ENCODE measurements at places on chromosomes 1 and 21. TPM values are rescaled to one million over a fixed set of nuclear protein-coding genes. Genes with fewer than 3 reads are reported as not detected.
A peak's percentile ranks its signal among the peaks of the same experiment; 100 is the strongest.

DNA sequence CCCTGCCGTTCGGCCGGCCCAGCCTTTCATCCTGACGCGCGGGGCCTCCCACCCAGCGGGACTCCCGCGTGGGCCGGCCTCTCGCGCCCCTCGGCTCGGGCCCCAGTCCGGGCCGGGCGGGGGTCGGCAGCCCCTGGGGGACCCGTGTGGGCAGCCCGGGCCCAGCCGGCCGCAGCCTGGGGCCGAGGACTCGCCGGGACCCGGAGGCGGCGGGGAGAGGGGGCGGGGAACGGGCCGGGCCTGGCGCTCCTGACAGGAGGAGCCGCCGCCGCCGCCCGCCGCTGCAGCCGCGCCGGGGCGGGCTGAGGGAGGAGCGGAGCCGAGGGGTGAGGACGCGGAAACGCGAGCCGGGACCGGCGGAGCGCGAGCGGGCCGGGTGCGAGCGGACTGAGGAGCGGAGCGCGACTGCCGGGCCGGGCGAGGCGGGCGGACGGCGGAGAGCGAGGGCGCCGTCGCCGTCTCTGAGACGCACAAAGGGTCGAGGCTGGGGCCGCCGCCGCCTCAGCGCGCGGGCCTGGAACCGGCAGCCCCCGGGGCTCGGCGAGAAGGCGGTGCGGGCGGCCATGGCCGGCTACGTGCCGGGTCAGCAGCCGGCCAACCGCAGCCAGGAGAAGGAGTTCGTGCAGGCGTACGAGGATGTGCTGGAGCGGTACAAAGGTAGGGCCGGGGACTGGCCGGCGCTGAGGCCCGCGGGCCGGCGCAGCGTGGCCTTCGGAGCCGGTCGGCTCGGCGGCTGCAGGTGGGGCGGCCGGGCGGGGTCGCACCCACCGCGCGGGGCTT is 79.1 kb downstream of the NDUFS5 start:
- H3K36me3 ChIP-seq, result no peaks in the 10 kb centered on the region
- H3K4me3 ChIP-seq, result no peak overlapping the region
- peaks cover 8% of the 10 kb centered on the region for H3K27me3 ChIP-seq
- peak; percentile 77 for DNase-seq
- H3K27ac ChIP-seq, result no peak overlapping the region

Gene FCRL1
- not detected for total RNA-seq

GRCh38 chr1:94286864-94287437 is 49.6 kb upstream of the ARHGAP29 start:
- H3K4me3 ChIP-seq, result no peak overlapping the region
- no peak overlapping the region for H3K27ac ChIP-seq
- no peaks in the 10 kb centered on the region for H3K4me1 ChIP-seq
- H3K27me3 ChIP-seq, result peaks cover 30% of the 10 kb centered on the region
- no peaks in the 10 kb centered on the region for H3K36me3 ChIP-seq
- DNase-seq, result no peak

DNA sequence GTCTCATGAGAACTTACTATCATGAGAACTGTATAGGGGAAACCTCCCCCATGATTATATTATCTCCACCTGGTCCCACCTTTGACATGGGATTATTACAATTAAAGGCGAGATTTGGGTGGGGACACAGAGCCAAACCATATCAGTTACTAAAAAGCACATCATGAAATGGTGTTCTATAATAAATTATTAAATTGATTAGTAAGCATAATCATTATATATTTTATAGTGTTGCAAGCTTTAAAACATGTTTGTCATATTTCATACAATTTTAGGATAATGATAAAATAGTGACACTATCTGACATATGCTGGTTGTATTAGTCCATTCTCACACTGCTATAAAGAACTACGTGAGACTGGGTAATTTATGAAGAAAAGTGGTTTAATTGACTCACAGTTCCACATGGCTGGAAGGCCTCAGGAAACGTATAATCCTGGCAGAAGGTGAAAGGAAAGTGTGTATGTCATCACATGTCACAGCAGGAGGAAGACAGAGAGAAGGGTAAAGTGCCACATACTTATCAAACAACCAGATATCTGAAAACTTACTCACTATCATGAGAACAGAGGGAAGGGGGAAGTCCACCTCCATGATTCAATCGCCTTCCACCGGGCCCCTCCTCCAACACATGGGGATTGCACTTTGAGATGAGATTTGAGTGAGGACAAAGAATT is 539.2 kb upstream of the OLFM3 start:
- H3K4me1 ChIP-seq, result no peaks in the 10 kb centered on the region
- no peaks in the 10 kb centered on the region for H3K27me3 ChIP-seq
- no peak overlapping the region for H3K27ac ChIP-seq
- no peak for DNase-seq
- no peaks in the 10 kb centered on the region for H3K36me3 ChIP-seq

Gene BSND
- not detected for total RNA-seq

DNA sequence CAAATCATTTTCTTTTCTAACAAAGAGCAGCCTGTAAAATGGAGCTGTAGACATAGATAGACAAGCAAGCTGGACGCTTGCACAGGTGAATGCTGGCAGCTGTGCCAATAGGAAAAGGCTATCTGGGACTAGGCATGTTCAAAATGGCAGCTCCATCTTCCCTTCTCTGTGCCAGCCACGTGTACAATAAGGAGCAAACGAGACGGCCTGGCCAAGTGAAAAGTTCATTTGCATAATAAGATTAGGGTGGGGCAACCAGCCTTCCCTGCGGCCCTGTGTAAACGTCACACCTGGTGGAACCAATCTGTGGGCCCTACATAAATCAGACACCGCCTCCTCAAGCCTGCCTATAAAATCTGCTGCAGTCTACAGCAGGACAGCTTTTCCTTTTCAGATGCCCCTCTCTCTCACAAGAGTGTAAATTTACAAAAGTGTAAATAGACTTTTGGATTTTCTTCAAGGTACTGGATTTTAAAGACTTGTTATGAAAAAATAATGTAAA is 16.6 kb upstream of the EDEM3 start:
- H3K36me3 ChIP-seq, result no peaks in the 10 kb centered on the region
- DNase-seq, result no peak
- H3K4me3 ChIP-seq, result no peak overlapping the region
- no peaks in the 10 kb centered on the region for H3K27me3 ChIP-seq
- H3K27ac ChIP-seq, result no peak overlapping the region

GRCh38 chr21:37412603-37413360 is 46.2 kb downstream of the DYRK1A start:
- H3K27ac ChIP-seq, result peak overlapping the region; percentile 4
- no peak overlapping the region for H3K4me3 ChIP-seq
- DNase-seq, result no peak
- H3K36me3 ChIP-seq, result peaks cover 9% of the 10 kb centered on the region
- no peaks in the 10 kb centered on the region for H3K27me3 ChIP-seq
- H3K4me1 ChIP-seq, result peaks cover 83% of the 10 kb centered on the region

Gene KCTD3
- total RNA-seq, result 4.2 TPM
